ENCODE measurements at places on chromosomes 6 and 20.

DNA sequence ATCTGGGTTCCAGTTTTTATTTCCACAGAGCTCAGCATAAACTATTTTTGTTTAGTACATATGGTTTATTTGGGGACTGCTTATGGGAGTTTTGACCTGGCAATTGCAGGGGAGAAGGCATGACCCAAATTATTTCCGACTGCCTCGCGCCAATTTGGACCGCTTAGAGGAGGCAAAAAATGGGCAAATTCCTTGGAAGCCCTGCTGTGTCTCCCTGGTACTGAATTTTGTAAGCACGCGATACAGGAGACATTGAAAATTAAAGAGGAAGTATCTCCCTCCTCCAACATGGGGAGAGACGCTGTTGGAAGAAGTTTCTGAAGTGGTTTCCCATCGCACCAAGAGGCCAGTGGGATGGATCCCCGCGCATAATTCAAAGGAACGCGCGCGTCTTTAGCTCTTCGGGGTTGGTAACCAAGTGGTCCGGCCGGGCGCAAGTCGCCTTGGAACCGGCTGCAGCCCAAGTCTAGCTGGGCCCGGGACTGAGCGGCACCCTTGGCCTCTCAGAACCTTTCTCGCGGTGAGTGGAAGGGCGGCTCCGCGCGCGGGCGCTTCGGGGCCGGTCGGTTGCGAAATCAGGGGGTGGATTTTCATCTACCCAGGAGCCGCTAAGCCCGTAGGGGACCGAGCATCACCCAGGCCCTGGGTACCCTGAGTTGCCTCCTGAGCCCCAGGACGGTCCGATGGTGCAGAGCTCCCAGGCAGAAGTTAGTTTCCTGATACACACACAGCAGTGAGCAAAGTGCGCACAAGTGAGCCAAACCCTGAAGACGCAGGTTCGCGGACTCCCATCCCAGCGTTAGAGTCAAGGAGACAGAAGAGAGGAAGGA, 6.2 kb downstream of the NKX2-2 start:
- no peak for DNase-seq

- no peak for DNase-seq
Observed at GRCh38 chr6:132792510-132792909, 5.9 kb downstream of the SLC18B1 start.

DNA sequence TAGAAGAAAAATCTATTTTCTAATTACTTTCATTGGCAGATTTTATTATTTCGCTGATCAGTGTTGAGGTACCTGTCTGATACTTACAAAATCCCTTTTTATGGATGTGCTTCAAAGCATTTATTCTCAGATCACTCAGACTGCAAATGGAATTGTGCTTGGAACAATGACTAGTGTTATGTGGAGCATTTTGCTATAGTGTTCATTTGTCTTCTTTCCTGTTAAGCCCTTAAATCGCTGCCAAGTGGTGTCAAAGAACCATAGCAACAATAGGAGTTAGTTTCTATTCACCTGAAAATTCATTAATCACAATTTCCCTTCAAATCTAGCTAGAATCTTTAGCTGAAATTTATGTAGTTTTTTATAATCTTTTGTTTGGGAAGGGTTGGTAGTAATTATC, 29.8 kb downstream of the SMPDL3A start:
- no peak for DNase-seq

- DNase-seq = no peak
Observed at GRCh38 chr20:13312300-13312699, 91.2 kb downstream of the ISM1 start.

DNA sequence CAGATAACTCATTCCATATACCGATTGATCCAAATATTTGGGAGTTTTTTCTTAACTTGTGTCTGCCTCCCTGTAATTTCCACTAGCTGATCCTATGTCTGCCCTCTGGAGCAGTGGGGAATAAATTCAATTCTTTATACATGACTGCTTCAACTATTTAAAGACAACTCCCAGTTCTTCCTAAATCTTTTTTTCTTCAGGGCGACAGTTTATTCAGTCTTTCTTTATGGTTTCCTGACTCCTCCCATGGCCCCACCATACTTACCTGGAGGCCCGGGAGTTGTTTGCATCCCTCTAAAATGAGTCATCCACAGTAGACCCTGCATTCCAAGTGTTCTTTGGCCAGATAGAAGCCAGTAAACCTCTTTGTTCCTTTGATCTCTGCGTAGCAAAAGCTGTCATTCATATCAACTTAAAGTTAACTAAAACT, 73.6 kb downstream of the LCA5 start:
- DNase-seq = no peak

GRCh38 chr20:50628853-50629669, 62.3 kb downstream of the RIPOR3 start:
- DNase-seq = no peak

GRCh38 chr6:14831070-14831469, 414.8 kb upstream of the JARID2 start:
- DNase-seq = no peak

- no peak for DNase-seq
Observed at GRCh38 chr6:158460602-158461169, 99.2 kb upstream of the TMEM181 start.

DNA sequence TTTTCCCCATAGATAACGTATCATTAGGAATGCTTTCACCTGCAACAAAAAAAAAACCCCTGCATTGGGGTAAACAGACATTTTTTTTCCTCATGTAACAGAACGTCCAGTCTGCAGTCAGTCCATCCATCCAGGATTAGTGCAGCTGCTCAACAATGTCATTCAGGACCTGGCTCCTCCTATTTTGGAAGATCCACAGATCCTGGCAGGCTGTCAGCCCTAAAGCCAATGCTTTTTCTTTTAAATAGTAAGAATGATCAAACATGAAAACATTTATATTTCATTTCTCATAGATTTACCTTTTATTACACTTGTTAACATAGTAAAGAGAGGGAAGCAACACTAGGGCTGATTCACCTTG, 116.5 kb upstream of the CCDC28A start:
- no peak for DNase-seq

DNA sequence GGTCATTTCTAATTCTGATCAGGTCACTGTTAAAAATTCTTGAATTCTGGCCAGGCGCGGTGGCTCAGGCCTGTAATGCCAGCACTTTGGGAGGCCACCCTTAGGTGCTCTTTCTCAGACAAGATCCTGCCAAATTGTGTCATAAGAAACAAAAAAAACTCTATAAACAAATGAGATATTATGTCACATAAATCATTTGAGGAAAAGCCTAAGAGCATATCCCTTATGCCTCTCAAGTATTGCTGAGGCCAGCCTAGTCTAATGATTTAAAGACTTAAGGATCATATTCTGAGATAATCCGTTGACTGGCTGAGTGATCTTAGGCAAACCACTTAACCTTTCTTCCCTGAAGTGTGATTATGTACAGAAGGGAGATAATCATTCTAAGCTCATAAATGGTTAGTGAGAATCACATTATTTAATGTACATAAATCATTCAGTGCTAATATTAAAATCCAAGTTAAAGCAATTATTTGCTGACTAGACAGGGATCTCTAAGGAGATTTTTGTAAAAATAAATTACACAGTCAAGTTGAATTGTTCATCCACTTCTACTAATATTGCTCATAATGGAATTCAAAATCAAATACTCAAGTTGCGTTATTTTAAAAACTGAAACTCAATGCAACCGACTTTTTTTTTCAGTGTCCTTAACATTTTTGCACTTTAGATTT, 365.4 kb downstream of the PHF3 start:
- DNase-seq = no peak

DNA sequence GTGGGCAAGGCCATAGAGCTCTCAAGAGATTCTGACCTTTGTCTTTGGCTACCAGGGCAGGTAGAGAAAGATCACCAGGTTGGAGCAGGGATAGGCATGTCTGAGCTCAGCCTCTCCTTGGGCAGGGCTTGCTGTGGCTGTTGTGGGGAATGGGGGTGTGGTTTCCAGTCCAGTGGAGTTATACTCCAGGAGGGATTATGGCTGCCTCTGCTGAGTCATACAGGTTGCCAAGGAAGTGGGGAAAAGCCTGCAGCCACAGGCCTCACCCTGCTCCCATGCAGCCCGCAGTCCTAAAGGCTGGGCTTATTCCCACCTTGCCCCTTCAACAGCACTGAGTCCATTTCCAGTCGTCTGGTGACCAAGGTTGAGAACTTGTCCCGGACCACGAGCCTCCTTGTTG, 21.9 kb downstream of the MEP1A start:
- no peak for DNase-seq

- no peak for DNase-seq
Observed at GRCh38 chr6:92231171-92231701, 1188.1 kb downstream of the EPHA7 start.

- no peak for DNase-seq
Observed at GRCh38 chr6:11078266-11078665, 15.4 kb upstream of the SMIM13 start.

DNA sequence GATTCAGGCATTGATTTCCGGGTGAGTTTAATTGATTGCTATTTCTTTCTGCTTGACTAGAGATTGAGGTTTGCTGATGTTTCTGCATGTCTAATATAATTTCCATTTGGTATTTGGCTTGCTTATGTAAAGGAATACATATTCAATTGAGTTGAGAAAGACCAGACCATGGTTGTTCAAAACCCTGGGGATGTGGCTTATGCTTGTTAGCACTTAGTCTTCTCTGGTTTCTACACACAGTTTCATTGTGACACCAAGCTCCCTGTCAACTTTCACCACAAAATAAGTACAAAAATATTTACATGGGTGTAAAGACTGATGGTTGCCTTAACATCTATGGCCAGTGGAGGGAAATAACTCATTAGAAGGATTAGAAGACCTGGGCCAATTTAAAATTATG, 209.6 kb downstream of the CDH26 start:
- DNase-seq = no peak

GRCh38 chr20:59160389-59161115, 3.1 kb upstream of the ZNF831 start:
- DNase-seq = no peak

- no peak for DNase-seq
Observed at GRCh38 chr20:44072384-44072783, 114.6 kb downstream of the JPH2 start.

GRCh38 chr20:62006482-62006881, 59.2 kb downstream of the TAF4 start:
- no peak for DNase-seq

- DNase-seq = no peak
Observed at GRCh38 chr6:16045238-16045637, 83.6 kb upstream of the MYLIP start.

GRCh38 chr6:21340573-21340972, 253.0 kb upstream of the SOX4 start:
- DNase-seq = no peak

- no peak for DNase-seq
Observed at GRCh38 chr6:54100411-54101006, 10.7 kb upstream of the MLIP start.

GRCh38 chr6:87436435-87436834, 28.7 kb downstream of the CFAP206 start:
- DNase-seq = peak; percentile 25

DNA sequence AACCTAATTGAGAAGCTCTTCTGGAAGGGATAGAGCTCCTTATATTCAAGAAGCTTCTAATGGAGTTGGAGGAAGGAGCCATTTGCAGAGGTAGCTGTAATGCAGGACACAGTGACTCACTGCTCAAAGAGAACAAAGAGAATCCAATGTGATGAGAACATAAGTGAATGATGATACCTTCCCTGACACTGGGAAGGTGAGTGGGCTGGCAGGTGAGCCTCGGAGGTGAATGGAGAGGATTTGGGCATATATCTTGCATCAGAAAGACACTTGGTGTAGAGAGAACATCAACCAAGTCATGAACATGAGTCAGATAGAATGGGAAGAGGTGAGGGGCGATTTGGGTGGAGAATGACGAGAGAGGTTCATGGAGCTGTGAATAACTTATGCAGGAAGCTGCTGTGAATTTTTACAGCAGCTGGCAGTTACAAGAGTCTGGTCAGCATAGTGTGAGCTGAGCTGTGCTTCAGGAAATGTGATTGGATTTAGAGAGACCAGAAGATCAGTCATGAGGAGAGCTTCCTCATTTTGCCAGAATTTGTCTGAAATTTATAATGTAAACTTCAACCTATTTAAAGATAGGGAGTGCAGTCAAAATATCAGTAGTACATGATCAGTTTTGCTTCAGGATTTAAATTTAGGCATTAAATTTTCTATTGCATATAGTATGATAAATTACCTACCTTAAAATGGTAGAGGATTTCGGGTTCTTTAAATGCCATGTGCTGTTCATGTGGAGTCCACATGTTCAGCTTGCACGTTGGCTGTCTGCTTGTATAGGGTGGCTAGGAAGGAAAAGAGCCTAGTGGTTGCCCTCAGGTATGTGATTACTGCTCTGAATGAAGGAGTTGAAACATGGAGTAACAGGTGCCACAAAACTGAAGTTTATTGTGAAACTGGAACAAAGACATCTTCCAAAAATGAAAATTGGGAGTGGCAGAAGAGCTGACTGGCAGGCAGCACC, 59.2 kb upstream of the KIF25 start:
- DNase-seq = no peak

DNA sequence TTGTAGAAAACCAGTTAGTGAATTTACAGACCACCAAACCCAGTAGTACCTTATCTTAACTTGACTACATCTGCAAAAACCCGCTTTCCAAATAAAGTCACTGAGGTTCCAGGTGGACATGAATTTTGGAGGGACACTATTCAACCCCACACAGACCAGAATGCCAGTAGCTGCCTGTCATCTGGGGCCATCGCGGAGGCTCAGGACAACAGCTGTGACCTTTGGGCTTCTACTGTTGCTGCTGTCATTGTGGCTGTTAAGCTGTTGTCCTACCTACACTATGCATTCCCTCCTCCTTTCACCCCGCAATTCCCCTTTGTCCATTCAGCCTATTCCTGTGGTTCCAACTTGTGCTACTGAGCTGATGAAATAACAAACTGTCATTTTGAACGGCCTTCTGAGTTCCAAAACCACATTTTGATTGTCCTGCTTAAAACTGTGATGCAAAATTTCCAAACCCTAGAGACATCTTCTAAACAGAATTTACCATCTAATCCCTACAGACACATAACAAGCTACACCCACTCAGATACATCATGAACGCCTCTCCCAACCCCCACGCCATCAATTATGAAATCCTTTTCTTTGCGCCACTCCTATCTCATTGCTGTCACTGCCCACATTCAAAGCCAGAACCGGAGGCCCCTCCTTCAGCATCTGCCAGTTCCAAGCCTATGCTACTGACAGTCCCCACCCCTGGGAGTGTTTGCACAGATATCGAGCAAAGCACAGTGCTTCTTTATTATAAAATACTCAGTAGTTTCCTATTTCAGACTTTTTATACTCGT, 125.0 kb downstream of the C6orf118 start:
- DNase-seq = no peak

DNA sequence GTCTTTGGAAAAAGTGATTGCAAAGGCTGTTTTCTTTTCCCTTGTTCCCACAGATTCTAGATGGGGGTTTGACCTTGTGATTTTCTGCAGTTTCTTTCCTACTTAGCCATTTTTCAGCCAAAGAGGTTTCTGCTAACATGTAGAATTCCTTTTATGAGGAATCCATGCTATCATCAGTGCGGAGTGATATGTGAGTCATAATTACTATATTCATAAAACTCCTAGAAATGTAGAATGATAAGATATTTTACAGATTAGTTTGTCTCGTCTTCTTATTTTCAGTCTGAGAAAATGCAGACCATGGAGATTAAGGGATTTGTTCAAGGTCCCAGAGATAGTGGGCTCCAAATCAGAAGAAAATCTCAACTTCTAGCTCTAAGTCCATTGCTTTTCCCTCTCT, 98.6 kb downstream of the KCNQ5 start:
- no peak for DNase-seq

- DNase-seq = no peak
Observed at GRCh38 chr6:87279196-87279595, 43.2 kb upstream of the SMIM8 start.

- no peak for DNase-seq
Observed at GRCh38 chr20:38186788-38187221, 21.7 kb upstream of the TGM2 start.
